ENCODE measurements at places on chromosomes 7 and 10.

GRCh38 chr10:32501906-32502305 lies 56.0 kb downstream of the CCDC7 start:
- no peak for DNase-seq

DNA sequence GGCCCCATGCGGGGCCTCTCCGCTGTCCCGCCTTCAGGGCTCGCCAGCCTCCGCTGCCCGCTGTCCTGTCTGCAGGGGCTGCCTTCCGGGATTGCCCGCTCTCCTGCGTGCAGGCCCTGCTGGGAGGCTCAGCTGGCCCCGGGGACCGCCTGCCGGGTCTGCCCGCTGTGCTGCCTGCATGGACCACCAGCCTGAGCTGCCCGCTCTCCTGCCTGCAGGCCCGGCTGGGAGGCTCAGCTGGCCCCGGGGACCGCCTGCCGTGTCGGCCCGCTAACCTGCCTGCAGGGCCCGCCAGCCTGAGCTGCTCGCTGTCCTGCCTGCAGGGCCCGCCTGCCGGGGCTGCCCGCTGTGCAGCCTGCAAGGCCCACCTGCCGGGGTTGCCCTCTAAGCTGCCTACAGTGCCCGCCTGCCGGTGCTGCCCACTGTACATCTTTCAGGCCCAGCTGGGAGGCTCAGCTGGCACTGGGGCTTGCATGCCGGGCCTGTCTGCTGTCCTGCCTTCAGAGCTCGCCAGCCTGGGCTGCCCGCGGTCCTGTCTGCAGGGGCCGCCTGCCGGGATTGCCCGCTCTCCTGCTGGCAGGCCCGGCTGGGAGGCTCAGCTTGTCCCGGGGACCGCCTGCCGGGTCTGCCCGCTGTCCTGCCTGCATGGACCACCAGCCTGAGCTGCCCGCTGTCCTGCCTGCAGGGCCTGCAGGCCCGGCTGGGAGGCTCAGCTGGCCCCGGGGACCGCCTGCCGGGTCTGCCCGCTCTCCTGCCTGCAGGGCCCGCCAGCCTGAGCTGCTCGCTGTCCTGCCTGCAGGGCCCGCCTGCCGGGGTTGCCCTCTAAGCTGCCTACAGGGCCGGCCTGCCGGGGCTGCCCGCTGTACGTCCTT lies 165.1 kb downstream of the GLRX3 start:
- no peak for DNase-seq

- no peak for DNase-seq
Observed at GRCh38 chr7:75546237-75547015, 54.3 kb downstream of the SPDYE5 start.

DNA sequence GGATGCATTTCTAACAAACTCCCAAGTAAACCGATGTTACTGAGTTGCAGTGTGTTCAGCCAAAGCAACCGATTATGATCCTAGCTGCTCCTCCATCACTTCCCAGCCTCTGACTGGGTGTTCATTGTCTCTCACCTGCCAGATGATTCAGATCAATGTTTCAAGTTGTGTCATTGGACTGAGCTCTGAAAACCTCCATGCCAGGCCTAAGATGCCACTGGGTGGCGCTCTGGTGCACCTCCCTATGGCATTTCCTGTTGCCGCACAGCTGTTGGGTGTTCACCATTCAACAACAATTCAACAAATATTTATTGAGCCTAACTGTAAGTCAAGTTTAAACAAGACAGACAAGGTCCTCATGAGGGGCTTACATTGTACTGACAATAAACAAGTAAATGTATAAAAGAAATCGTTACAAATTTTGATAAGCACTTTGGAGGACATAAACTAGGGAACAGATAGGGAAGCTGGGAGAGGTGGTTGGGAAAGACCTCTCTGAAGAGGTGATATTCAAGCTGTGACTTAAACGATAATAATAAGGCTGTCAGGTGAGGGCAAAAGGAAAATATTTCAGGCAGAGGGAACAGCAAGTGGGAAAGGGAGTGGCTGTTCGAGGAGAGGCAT lies 22.8 kb downstream of the RGR start:
- peak; percentile 71 for DNase-seq

- no peak for DNase-seq
Observed at GRCh38 chr10:86333826-86334487, 32.6 kb downstream of the GRID1 start.

- no peak for DNase-seq
Observed at GRCh38 chr7:135853499-135853898, 104.9 kb upstream of the FAM180A start.

GRCh38 chr7:131830681-131831080 lies 274.3 kb upstream of the PODXL start:
- DNase-seq, result no peak

DNA sequence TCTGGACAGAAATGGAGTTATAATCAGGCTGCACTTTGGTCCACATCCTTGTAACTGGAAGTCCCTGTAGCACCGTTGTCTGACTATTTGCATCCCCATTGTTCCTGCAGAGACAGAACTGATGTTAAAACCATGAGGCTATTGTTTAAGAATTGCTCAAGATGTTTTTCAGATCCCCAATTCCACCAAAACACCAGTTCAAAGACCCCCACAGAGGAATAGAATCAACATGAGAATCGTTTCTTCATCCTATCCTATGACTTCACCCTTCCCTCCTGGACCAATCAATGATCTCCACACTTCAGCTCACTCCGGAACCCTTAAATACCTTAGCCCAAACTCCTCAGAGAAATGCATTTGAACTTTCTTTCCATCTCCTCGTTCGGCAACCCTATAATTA lies 57.1 kb upstream of the GRID1 start:
- no peak for DNase-seq

DNA sequence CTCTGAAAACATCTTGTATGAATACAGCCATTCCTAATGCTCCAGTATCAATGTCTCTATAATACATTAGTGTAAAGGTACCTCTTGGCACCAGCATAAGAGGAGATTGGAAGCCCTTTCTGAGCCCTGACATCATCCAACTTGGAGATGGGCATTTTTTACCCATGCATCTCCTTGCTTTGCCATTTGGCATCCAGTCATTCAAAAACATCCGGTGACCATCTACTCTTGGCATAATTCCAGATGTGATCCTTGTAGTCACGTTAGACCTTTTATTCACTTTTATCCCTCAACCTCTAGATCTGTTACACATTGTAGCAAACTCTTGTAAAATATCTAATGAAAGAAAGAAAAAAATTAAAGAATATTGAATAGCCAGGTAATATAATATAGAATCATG lies 17.9 kb upstream of the SGMS1 start:
- DNase-seq, result no peak

- no peak for DNase-seq
Observed at GRCh38 chr7:124257638-124258308, 224.9 kb upstream of the TMEM229A start.

DNA sequence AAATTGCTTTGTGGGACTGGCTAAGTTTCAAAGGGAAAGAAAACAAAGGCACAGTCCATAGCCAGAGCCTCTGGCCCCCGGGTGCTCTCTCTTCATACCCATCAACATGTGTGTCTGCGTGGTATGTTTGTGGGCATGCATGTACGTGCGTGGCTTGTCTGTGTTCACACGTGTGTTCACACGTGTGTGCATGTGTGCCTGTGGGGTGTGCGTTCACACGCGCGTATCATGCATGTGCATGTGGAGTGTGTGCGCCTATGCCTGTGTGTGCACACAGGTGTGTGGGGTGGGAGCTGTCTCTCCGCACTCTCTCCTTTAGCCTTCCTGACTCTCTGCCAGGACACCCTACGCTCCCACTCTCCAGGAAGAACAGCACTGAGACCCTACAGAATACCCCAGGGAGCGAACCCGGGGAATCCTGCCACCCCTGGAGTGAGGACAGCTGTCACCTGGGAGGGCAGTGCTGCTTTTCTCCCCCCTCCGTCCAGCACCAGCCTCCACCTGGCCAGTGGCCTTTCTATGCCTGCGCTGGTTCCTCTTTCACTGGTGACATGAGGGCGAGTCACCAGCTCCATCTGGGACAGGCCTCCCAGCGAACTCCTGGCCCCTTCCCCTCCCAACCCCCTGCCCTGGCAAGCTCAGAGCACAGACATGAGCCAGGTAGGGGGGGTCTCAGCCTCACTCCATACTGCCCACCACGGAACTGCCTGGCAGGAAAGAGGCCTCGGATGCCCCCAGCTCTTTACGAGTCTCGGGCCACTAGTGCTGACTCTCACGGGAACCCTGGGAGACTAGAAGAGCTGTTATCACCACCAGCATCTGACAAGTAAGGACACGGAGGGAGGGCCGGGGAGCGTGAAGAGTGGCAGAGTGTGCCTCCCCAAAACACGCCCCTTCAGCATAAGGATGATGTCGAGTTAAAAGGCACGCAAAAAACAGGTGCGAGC lies 16.5 kb downstream of the WDR86 start:
- DNase-seq, result peak; percentile 15

DNA sequence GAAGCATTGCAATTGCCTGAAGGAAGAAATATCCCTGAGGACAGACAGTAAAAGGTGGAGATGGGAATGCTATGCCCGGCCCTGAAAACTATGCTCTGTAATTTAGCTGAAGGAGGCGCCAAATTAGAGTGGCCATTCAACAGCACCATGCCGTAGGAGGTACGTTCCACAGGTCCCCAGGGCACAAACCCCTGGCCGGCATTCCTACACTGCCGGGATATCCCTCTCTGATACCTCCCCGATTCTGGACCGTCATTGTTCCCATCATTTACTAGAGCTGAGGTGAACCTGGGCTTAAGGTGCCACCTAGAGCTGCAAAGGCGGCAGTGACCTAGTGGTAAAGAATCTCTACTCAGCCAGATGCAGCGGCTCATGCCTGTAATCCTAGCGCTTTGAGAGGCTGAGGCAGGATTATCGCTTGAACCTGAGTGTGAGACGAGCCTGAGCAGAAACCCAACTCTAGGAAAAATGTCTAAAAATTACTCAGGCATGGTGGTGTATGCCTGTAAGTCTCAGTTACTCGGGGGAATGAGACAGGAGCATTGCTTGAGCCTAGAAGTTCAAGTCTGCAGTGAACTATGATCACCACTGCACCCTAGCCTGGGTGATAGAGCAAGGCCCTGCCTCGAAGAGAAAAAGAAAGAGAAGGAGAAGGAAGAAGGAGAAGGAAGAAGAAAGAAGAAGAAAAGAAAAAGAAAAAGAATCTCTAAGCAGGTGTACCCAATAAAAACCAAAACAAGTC lies 53.0 kb upstream of the TNKS2 start:
- no peak for DNase-seq

DNA sequence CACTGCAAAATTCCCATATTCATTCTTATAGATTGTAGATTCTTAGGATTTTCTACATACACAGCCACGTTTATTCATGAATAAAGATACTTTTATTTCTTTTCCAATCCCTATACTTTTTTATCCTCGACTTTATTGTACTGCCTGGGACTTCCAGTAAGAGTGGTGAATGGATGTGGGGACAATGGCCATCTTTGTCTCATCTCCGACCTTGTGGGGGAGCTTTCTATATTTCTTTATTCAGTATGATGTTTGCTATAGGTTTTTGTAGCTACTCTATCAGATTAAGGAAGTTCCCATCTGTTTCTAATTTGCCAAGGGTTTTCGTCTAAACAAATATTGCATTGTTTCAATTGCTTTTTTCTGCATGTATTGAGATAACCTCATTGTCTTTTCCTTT lies 184.3 kb downstream of the FOXP2 start:
- DNase-seq, result no peak
